ENCODE measurements at places on chromosomes 11 and 22. TPM values are rescaled to one million over a fixed set of nuclear protein-coding genes. Genes with fewer than 3 reads are reported as not detected.

KLHL35 gene
- total RNA-seq = 0.70 TPM

SERHL2 gene
- 0.86 TPM for total RNA-seq

SCUBE1 gene
- 0.11 TPM for total RNA-seq

DEFB131B gene
- total RNA-seq = not detected

NXPE2 gene
- total RNA-seq = not detected

ZNRF3 gene
- 0.82 TPM for total RNA-seq

ATF4 gene
- 277 TPM for total RNA-seq

All from T-helper 2 cell treated with Interferon-gamma antibody and Interleukin-4, amounts not matched to agents 100 ng/mL and 5 ng/mL, for 36 hours (primary cell).